Muscle of arm (tissue), 14 donors: ENCODE measurements at places on chromosomes 7 and 10.

GRCh38 chr10:1630304-1630703 is 107.0 kb downstream of the ADARB2 start:
- DNase-seq = no peak

DNA sequence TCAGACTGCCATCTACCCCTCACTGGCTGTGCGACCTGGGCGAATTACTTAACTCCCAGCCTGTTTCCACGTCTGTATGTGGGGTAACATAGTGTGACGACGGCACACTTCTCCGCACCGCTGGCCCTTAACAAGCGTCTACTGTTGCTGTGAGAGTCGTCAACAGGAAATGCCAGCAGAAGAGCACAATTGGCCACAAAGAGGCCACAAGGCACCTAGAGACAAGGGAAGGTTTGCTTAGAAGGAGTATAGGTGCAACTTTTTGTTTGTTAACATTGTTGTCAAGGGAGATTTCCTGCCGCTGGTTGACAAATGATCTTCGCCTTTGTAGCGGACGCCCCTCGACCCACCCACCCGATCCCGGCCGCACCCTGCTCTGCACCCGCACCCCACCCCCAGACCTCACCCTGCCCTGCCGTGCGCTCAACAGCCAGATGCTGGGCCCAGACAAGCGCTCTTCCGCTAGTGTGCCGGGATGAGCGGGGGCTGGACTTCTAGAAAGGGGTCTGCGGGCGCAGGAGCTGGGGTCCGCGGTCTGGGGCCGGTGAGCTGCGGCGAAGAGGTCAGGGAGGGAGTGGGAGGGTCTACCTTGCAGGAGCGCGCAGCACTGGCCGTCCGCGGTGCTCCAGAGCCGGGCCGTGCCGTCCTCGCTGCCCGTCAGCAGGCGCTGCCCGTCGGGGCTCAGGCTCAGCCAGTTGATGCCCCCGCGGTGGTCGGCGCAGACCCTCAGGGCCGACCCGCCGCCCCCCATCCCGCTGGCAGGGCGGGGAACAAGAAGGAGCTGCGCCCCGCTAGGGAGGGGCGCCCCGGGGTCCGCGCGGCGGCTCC is 785 bp downstream of the WDR86 start:
- no peak for DNase-seq

- DNase-seq = no peak
Measured at GRCh38 chr10:72134785-72135767, 46.7 kb upstream of the SPOCK2 start.

DNA sequence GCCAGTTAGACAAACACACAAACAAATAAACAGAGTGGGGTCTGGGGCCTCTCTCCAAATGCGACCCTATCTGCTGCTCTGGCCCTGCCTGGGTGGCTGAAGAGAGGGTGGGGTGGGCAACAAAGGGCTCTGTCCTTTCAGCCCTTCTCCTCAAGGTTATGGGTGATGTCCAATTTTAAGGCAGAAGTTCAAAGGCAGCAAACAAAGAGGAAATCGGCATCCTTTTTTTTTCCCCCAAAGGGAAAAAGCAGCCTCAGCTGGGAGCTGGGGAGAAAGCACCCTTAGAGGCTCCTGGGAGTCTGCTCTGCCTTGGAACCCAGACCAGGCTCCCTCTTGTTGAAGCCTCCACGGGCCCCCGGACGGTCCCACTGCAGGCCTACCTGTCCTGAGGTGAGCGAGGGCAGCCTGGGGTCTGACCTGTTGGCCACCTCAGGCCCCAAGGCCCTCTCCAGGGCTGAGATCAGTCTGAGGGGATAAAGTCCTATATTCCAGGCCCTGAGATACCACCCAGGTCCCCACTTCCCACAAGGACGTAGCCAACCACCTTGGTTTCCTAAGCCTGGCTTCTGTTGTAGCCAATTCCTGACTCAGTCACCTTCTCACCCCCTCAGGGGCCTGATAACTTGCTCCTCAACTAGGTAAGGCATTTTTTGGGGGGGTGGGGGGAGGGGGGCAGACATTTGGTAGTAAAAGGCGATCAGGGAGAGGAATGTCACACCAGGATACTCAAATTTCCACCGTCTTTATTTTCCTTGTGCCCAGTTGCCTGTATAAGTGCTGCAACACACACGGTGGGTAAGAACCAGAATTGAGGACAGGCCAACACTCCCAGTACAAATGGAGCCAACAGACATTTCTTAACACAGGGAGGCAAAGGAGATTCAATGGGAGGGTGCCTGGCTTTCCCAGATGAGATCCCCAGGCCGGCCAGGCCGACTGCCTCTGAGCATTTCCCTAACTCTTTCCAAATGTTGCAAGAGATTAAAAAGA is 4.3 kb downstream of the HOXA11 start:
- no peak for DNase-seq

DNA sequence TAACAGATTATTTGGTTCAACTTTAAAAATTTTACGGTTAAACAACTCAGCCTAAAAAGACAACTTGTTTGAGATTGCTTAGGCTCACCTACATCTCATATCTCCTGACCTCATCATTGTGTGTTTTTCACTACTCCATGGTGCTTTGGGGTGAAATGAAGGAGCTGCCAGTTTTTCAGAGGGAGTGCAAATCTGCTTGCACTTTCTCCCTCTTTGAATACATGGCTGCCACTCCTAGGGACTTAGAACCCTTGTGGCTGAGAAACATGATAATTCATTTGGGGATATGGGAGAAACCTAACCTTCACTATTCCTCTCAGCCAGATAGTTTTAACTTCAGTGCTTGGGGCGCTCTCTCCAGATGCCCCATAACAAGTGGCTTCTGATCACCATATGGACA is 2.7 kb downstream of the CCSER2 start:
- DNase-seq = no peak

DNA sequence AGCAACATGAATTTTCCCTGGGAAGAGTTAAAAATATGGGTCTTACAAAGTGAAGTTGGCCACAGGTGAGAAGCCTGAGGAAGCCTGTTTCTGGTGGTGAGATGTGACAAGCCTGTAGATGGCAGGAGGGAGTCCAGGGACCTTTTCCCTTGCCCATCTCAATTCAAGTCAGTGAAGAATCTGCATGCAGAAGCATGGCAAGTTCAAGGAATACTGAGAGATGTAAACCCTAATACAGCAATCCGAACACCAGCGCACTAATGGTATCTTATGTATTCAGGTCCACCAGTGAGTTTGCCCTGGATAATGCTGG is 73.6 kb downstream of the RHOBTB1 start:
- no peak for DNase-seq

DNA sequence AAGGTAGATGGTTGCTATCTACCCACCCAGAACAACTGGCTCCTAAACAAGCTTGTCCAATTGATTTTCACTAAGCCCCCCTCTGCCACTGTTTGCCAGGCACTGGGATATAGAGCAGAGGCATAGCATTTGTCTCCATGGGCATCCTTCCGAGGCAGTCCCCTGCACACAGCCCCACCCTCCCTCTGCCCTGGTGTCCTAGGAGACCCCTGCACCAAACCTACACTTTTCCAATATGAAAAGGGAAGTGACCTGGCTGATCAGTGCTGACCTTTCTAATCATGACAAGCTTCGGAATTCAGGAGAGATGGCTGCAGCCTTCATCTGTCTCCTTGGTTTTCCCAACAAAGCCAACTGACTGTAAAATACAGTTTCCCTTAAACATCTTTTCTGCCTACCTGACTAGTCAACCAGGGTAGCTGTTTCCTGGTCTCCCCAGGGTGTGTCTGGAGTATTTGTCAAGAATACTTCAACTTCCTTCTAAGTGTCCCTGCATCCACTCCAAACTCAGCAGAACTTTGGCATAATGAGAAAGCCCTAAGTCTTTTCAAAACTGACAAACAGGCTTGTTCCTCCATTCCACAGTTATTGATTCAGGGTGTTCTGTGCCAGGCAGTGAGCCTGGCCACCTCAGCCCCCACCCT is 7.6 kb upstream of the SLC18A3 start:
- no peak for DNase-seq

DNA sequence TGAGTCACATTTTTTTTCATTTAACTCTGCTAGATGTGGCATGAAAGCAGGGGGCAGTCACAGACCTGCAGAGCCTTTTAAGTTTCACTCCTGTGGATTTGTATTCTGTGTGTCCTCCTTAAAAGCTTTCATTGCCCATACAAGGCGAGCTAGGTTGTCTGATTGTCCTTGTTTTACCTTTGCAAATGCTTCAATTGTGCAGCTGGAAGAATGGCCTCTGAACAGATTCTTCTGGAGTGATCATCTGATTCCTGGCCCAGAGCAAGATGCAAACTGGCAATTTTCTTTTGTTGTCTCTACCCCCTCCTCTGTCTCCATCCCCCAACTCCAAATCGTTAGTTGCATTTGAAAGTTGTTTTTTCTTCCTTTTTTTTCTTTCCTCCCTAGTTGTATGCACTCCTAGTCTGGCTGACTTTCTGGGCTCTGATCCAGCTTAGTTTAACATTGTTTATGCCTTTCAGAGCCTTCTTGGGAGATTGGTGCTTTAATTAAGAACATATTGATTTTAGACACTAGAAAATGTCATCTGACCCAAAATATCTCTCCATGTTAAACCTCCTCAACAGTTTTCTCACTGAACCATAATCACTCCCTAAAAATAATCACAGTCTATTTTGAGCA is 150.2 kb downstream of the REEP3 start:
- peak; percentile 48 for DNase-seq

GRCh38 chr7:144941127-144941526 is 105.3 kb upstream of the TPK1 start:
- no peak for DNase-seq

DNA sequence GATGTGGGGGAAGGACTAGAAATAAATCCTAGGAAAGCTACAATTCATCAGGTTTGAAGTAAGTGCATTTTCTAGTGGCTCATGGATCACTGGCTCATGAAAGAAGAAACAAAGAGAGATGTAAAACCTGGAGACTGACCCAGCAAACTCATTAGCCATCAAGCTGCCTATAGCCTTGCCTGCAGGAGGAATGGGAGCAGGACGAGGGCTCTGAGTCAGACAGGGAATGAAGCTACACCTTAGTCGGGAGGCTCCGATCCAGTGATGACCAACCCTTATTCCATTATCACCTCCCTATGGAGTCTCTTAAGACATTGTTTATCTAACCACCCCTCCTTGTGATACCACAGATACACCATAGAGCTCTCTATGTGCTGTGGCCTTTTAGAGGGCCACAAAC is 112.5 kb upstream of the WDR11 start:
- DNase-seq = no peak

DNA sequence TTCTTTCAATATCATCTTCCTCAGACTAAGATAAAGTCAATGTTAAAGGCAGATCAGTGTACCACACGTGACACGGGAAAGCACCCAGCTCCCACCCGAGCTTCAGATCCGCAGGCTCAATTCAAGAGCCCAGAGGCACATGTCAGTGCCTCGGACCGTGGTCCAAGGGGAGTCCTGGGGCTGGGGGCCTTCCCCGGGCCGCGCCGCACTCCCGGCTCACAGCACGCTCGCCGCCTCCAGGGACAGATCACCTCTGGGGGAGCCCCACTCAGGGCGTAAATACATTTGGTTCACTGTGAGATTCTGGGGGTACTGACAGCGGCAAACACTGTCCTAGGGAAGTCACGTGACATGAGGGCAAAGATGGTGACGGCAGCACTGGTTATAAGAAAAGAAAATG is 10.8 kb downstream of the BNIP3 start:
- DNase-seq = no peak

- no peak for DNase-seq
Measured at GRCh38 chr7:75983471-75984129, 10.8 kb downstream of the TMEM120A start.

GRCh38 chr10:17231788-17232187 is 3.7 kb downstream of the VIM start:
- DNase-seq = no peak
